ENCODE measurements at places on chromosomes 11 and 22.

GRCh38 chr11:23315286-23315685 is 455.0 kb upstream of the CCDC179 start:
- no peak for DNase-seq

DNA sequence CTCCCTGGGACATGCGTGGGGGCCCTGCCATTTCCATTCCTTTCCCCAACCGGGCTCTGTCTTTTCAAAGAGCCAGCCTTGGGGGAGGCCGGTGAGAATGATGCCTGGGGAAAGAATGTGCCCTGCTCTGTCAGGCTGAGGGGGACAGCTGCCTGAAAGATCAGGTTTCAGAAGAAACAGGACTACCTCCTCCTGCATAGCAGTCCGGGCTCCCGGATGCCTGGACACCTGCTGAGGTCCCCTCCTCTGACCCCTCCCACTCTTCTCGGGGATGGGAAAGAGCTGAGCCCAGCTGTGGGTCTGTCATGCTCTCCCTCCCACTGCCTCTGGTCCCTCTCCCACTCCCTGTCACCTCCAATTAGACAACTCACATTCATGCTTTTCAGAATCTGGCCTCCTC is 41.8 kb upstream of the CDON start:
- no peak for DNase-seq

- DNase-seq = no peak
Measured at GRCh38 chr11:3860375-3860774, 4.9 kb downstream of the STIM1 start.

- DNase-seq = peak; percentile 84
Measured at GRCh38 chr11:67356864-67357561, 3.7 kb upstream of the POLD4 start.

DNA sequence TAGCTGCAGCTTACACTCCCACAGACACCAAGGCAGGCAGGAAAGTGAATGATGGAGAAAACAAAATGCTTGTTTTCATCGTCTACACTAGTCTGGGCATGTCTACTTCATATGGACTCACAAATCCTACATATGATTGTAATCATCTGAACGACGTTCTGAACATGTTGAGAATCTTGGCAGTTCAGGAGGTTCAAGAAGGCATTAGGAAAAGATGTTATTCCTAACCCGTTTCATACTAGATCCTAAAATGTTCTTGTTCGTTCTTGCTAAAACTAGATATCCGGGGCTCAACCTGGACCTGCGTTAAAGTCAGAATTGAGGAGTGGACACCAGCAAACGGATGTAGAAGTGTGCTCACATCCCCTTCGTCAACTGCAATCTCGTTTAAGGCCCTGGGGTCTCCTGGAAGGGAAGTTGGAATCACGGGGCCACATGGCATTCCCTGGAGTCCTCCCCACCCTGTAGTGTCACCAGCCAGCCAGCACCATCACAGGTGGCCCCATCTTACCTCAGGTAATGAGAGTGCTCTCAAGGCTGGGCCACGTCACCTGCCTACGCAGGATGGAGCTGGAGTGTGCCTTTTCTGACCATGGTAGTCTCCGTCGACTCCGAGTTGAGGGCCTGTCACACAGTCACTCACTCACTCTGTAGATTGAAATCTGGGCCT is 37.3 kb downstream of the C11orf58 start:
- DNase-seq = no peak

- DNase-seq = no peak
Measured at GRCh38 chr11:68146010-68146540, 24.9 kb upstream of the CHKA start.

GRCh38 chr11:67266449-67267187 is at the start of gene GRK2:
Gene GRK2 (plus strand): TSS chr11:67266473. CDS start chr11:67266700, 227 bp downstream.
- peak; percentile 41 for DNase-seq

DNA sequence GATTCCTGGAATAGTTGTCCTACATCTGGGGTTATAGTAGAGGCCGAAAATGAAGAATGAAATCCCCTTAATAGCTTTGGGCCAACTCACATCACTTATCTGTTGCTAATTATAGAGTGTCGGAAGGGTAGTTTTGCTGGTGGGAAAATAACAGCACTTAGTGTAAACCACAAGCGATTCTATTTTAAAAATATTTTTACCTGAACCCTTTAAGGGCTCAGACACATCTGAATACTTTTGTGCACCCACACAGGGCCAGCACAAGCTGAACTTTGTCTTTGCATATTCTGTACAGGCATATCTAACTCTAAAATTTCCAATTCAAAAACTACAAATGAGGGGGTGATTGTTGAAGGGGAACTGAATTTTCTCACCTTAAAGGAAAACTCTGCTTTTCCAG is 27.6 kb downstream of the SLC6A5 start:
- no peak for DNase-seq

GRCh38 chr22:17717708-17718107 is 56.6 kb downstream of the BID start:
- DNase-seq = peak; percentile 45

DNA sequence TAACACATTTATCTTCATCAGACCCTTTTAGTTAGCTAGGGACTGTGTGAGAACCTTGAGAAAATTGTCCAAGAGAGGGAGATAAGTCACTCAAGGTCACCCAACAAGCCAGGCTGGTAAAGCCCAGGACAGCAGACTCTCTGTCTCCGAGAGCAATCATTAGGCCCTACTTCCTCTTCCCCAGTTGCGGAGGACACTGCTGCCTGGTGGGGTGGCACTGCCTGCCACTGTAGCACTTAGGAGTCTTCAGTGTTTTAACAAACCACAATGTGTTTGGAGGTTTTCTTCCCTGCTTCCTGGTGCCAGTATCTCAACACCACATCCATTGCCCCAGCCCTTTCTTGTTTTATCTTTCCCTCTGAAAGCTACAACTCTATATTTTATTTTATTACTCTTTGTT is 132.1 kb upstream of the LDLRAD3 start:
- DNase-seq = no peak

DNA sequence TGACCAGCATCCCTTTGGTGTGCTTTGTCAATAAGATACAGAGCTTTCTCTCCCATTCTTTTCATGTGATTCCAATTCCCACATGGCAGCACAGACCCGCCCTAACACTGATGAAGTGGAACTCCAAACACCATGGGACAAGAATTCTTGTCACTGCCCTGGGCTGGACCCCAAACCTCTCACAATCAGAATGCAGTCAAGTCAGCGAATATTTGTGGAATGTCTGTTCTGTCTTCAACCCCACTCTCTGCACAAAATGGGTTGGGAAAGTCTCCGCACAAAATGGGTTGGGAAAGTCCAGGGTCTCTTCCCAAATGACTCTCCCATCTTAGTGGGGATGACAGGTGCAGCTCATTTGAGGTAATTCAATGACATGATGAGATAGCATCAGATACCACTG is 138.9 kb upstream of the TEAD1 start:
- DNase-seq = no peak

- peak; percentile 93 for DNase-seq
Measured at GRCh38 chr11:58059007-58059350, 28.2 kb downstream of the OR6Q1 start.

- peak; percentile 46 for DNase-seq
Measured at GRCh38 chr11:94776351-94777321, 8.5 kb downstream of the AMOTL1 start.

DNA sequence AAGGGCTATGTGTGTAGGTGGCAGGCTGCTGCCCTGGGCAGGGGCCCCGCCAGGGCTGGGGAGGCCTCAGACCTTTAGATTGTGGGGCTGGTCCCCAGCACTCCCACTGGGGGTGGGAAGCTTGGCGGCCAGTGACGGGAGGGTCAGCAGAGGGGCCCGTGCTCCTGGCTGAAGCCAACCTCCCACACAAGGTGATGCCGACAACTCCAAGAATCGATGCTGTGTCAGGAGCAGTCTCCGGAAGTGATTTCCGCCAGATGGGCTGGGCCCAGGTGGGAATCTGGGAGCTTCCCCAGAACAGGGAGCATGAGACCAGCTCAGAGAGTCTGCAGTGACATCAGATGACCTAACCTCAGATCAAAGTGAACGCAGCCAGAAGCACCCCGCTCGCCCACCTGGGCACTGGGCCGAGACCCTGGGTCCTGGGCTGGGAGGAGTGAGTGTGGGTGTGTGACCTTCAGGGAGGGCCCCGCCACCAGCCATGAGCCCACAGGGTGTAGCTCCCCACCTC is 7.7 kb downstream of the TRPM5 start:
- no peak for DNase-seq

DNA sequence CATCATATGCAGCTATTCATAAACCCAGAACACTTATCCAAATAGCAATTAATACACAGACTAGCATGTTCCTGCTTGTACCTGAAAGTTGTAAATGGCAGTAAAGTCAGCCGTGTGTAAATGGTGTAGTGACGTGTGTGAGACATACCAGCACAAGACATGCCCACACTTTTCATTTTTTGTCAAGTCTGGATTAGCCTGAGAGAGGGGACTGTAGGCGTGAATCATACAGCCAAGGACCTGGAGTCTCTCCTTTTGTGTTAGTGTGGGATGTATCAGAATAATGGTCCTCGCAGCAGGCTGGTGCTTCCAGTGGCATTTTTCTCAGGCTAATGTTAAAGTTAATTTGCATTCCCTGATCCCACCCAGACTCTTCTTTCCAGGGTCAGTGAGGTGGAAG is 116.8 kb upstream of the BMAL1 start:
- no peak for DNase-seq

DNA sequence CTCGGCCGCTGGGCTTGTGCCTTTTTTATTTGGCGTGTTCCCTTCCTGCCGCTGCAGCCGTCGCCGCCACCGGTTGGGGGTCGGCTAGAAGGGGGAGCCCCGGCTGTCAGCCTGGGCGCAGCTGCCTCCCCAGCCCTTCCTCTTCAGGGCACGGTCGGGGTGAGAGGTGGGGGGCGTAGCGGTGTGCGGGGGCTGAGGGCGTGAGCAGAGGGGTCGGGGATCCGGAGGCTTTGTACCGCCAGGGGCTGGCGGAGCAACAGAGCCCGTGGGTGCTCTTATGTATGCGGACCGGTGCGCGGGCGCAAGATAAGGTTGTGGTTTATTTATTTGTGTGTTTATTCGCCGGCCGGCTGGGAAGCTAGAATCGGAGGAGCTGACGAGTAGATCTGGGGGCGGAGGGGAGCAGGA is 477 bp downstream of the ZBTB16 start:
- peak; percentile 64 for DNase-seq

DNA sequence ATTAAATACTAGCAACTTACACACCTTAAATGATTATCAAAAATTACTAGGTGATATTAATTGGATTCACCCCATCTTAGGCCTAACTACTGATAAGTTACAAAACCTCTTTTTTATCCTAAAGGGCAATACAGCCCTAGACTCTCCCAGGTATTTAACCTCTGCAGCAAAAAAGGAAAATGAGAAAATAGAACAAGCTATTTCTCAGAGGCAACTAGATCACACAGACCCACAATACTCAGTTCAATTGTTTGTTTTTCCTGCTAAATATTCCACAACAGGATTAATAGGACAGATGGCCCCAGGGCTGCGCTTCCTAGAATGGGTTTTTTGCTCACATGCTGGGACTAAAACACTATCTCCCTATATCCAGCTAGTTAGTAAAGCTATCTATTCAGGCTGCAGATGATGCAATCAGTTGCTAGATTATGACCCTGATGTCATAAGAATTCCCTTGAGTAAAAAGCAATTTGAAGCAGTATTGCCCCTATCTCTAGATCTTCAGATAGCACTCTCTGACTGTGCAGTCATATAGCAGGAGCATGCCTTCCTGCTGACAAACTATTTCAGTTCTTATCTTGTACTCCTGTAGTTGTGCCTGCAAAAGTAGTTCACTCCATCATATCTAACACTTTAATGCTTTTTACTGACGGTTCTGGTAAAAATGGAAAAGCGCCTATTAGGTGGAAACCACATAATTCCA is 1595.5 kb upstream of the TENM4 start:
- no peak for DNase-seq

DNA sequence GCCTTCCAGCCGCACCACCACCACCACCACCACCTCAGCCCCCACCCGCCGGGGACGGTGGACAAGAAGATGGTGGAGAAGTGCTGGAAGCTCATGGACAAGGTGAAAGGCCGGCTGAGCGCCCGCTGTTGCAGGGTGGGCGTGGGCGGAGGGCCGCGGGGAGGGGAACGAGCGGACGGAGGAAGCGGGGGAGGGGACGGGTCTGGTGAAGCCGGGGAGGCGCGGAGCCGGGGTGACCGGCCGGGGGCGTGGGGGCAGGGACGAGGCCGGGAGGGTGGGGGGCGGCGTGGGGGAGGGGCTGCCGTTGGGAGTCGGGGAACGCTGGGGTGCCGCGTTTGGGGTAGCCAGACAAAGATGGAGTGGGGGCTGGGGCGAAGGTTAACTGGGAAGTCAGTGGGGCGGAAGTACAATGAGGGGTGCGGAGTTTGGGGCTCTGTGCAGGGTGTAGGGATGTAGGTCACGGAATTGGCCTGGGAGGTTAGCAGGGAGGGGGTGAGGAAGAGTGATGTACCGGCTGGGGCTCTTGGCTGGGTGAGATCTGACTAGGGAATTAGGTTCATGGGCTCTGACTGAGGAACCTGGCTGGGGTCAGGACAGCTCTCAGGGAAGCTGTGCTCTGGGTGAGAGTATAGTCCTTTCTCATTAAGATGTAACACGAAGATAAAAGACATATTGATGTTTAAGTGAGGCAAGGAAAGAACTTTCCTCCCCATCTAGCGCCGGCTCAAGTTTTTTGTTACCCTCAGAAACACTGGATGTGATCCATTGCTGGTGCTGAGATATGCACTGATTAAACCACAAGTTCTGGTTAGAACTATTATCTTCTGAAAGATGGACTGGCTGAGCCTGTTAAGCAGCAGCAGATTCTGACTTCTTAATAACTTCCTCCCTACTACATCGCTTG is 624 bp downstream of the CBL start:
- peak; percentile 20 for DNase-seq

DNA sequence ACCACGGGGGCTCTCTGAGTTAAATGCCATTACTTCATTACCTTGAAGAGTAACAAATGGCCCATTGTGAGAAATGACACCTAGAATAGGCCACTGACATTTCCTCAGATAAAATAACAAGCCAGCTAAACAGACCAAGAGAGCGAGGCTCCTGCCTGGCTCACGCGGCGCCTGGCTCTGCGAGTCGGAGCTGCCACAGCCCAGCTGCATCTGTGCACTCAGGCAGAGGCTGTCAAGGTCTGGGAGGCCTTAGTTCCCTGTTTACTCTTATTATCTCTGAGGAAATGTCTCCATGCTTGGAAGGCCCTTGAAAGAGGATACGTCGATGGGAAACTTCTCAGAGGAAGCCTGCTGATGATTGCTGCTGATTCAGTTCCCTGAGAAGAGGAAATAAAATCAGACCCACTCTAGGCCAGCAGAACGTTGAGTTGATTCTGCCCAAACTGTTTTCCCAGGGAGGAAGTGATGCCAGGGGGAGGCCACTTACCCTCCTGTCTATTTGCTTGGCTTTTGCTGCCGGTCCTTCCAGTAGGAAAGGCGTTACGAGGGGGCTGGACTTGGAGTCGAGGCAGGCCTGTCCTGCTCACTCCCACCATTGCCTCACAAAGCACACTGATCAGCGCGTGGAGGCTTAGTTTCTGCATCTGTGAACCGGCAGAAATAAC is 208.8 kb downstream of the TBC1D22A start:
- peak; percentile 35 for DNase-seq

GRCh38 chr11:75639762-75640181 is 29.1 kb downstream of the MAP6 start:
- DNase-seq = peak; percentile 51

GRCh38 chr22:32725369-32725988 is 76.0 kb upstream of the TIMP3 start:
- no peak for DNase-seq
